ENCODE measurements at places on chromosomes 16 and 17.

DNA sequence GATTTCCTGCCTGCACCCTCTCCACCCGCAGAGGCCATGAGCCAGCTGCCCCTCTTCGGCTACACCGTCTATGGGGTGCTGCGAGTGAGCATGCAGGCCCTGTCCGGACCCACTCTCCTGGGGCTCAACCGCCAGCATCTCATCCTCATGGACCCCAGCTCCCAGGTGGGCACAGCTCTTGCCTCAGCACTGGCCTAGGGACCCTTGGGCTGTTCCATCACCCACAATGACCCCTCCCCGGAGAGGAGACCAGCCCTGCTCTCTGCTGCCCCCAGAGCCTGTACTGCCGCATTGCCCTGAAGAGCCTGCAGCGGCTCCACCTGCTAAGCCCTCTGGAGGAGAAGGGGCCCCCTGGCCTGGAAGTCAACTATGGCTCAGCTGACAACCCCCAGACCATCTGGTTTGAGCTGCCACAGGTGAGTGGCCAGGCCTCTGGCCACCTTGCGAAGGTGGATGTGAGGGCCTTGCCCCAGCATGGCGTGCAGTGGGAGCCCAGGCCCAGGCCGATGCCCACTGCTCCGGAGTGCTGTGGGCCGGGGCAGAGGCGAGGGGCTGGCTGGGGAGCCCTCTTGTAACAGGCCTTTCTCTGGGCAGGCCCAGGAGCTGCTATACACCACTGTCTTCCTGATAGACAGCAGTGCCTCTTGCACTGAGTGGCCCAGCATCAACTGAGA, 7.3 kb upstream of the SMIM5 start:
- ATAC-seq = peak; percentile 25

DNA sequence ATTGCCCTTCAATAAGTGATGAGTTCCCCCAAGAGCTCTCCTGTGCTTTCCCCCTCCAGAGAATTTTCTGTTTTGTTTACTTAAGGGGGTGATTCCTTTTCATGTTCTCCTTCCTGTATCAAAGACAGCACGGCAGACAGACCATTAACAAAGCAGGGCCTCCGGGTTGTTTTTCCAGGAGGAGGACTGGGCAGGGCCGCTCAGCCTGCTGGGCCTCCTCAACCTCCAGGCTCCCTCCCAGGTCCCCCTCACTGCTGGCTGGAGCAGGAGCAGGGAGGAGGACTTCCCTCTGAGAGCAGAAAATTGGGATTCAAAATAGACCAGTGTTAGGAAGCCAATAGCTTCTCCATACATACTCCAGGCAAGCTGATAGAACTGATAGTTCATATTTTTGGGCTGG, 20.4 kb downstream of the SDK2 start:
- no peak for ATAC-seq

GRCh38 chr16:4709481-4709880, 16.1 kb downstream of the NUDT16L1 start:
- no peak for ATAC-seq

DNA sequence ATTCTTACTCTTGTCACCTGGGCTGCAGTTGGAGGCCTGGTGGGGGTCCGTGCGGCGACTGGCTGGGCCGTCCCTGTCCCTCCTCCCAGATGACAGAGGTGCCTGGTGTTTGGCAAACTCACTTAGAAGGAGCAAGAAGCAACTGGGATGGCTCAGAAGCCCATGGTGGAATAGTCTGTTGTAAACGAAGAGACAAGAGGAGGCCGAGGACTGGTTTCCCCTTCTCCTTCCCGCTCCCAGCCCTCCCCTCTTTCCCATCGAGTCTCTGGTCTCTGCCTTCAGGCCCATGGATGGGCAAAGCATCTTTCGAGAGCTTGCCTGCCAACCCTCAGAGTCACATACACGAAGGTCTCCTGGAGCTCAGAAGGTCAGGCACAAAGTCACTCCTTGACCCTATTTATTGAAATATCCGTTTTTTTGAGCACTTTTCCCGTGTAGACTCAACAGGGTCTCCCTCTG, 364.4 kb downstream of the SEC14L1 start:
- no peak for ATAC-seq

DNA sequence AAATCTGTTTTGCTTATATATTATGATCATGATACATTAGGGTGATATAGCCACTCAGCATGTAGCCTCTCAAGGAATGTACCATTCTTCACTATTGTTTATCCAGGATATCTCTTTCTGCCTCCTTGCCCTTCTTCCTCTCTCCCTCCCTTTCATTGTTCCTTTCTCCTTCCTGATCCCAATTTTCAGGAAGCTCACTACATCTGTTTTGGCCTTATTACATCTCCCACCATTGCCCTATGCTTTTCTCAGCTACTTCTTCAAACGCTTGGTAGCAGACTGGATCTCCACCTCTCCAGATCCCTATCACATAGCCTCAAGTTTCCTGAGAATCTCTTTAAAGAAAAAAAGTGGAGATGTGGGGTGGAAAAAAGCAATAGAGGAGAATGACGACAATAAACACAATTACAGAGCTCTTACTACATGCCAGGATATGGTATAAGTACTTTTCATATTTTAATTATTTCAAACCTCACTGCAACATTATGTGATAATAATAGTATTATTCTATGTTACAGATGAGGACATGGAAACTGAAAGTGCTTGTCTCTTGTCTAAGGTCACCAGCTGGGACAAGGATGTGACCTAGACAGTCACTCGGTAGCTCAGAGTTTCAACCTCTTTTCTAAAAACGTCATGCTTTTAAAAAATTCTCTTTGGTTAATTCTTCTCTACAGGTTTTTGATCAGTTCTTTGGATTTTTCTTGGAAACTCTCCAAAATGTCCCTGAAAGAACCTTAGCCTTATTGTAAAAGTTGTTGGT, 959.1 kb downstream of the CDH11 start:
- ATAC-seq = no peak

GRCh38 chr17:33966410-33967059, 288.6 kb upstream of the CCL2 start:
- ATAC-seq = no peak

- ATAC-seq = no peak
Observed at GRCh38 chr17:13337864-13338371, 263.8 kb downstream of the HS3ST3A1 start.

DNA sequence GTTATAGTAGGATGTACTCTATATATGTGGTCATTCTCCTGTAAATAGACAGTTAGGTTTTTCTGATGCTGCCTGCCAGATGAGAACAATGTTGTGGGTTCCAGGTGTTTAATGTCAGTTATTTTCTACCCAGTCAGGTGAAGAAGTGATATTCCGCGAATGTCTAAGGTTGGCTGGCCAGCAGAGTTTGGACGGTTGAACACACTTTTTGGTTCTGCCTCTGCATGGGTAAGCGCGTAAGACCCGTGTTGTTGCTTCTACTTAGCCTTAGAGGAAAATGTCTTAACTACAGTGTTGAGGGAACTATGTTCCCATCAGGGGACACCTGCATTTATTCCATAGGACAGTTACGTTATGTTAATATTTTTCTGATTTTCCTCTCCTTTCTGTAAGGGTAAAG, 162.6 kb downstream of the MAP2K6 start:
- no peak for ATAC-seq

DNA sequence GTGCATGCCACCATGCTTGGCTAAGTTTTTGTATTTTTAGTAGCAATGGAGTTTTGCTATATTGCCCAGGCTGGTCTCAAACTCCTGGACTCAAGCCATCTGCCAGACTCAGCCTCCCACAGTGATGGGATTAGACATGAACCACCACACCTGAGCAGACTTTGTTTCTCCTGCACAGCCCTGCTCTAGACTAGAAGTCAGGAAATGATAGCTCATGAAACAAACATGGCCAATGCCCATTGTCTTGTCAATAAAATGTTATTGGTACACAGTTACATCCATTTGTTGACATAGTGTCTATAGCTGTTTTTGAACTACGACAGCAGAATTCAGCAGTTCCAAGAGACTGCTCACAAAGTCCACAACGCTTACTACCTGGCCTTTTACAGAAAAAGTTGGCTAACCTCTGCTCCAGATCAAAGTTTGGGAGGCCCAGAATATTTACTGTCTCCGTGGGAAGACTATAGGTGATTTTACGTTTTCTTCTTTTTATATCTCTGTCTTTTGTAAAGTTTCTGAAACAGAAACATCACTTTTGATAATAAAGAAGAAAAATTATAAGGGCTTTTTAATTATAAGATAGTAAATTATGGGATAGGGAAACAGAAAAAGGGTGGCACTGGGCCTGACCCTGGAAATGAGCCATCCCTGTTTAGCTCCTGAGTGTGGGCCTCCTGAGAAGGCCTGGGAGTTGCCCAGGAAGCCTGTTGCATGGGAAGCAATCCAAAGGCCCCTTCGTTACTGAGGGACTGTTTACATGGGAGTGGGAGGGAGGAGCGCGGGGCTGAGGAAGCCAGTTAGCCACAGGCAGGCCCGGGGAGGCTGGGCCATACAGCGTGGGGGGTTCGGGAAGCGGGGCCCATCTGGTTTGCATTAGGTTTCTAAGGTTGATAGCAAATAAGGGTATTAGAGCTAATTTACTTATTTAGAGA, 201.5 kb downstream of the IRF8 start:
- ATAC-seq = no peak

DNA sequence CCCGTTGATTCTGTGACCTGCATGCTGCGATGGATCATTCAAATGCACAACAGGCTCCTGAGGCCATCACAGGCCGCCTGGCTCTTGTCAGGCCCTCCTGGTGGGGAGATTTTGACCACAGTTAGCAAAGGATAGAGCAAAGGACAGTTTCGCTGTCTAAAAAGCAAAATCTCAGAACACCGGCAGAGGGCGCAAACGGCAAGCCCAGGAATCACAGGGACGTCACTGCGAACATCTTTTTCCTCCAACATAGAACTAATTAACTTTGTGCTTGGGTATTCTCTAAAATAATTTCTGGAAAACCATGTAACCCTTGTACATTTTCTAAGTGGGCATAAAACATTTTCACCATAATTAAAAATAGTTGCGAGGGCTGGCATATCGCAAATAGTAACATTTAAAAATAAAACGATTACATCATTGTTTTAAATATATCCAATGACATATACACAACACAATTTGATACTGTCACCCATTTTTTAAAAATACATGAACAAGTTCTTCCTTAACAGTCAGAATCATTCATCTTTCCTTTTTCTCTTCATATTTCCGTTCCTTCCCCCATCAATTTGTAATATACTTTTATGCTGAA, 19.7 kb upstream of the SLC47A1 start:
- ATAC-seq = peak; percentile 71

DNA sequence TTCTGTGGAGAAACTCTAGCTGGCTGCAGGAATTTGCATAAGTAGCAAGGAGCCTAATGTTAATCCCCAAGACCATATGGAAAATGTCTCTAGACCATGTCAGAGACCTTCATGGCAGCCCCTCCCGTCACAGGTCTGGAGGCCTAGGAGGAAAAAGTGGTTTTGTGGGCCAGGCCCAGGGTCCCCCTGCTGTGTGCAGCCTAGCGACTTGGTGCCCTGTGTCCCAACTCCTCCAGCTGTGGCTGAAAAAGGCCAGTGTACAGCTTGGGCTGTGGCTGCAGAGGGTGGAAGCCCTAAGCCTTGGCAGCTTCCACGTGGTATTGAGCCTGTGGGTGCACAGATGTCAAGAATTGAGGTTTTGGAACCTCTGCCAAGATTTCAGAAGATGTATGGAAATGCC, 306.9 kb upstream of the CA10 start:
- ATAC-seq = no peak

DNA sequence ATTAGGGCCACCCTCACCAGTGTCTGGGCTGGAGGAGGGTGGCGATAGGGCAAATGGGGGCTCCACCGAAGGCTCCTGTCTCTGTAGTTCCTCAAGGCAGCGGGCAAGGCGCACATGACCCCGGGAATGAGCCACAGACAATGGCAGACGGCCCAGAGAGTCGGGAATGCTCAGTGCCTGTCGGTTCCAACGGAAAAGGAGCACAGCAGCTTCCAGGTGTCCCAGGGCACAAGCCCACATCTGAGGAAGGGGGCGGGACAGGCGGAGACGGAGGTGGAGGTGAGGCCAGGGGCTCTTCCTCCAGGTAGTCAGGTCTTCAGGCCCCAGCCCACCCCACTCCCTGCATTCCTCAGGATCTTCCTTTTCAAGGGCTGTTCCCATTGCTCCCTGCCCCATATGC, 5.1 kb upstream of the SPAG7 start:
- no peak for ATAC-seq

DNA sequence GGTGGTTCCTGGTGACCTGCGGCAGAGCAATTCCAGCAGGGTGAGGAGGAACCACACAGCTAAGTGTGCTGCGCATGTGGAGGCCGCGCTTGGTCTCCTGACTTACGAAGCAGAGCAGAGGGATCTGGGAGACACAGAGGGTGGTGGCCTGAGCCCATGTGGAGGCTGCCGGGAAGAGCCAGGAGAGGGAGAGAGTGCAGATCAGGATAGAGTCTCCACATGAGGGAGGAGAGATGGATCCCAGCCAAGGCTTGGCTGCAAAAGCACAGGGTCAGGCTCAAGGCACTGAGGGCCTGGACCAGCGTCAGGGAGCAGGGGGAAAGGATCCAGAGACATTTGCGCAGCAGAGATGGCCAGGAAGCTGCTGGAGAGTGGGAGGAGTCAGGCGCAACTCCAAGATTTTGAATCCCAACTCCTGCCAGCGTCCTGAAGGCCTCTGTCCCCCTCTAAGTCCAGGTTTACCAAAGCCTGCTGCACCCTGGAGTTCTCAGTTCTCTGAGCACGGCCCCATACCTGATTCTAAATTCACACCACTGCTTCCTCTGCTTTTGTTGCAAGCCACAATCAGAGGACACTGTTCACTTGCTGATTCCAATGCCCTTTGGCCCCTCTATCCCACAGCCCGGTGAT, 11.3 kb upstream of the MLLT6 start:
- no peak for ATAC-seq

- ATAC-seq = no peak
Observed at GRCh38 chr17:11553135-11553534, 45.1 kb upstream of the DNAH9 start.

GRCh38 chr16:1351582-1352362, at the start of the genes GNPTG and TSR3:
Gene GNPTG, plus strand, starts transcription at chr16:1351931. Its CDS starts 35 bp downstream, at chr16:1351966.
Gene TSR3, minus strand, starts transcription at chr16:1351878. Its CDS starts 74 bp downstream, at chr16:1351804.
- peak; percentile 75 for ATAC-seq

GRCh38 chr17:61668486-61668885, 77.5 kb upstream of the NACA2 start:
- ATAC-seq = no peak

GRCh38 chr16:177394-177822, 928 bp downstream of the HBA1 start:
- no peak for ATAC-seq

DNA sequence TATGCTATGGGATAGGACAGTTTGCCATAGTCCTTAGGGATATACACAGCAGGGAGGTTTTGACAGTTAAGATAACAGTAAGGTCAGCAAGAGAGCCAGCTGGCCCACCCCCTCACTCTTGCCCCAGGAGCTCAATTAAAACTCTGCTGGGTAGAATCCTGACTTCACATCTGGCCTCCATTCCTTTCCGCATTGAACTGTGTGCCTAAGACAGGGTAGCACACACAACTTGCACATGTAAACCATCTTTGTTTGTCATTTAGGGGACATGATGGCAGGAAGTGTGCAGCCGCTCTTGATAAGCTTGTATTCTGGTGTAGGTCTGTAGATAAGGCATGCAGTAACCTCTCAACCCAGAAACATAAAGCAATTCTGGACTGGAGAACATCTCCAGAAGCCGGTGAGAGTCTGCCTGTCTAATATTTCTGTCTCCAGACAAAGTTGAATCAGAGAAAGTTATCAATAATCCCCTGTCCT, 5.2 kb downstream of the MINK1 start:
- no peak for ATAC-seq
